ENCODE measurements at places on chromosomes 16 and 17.

DNA sequence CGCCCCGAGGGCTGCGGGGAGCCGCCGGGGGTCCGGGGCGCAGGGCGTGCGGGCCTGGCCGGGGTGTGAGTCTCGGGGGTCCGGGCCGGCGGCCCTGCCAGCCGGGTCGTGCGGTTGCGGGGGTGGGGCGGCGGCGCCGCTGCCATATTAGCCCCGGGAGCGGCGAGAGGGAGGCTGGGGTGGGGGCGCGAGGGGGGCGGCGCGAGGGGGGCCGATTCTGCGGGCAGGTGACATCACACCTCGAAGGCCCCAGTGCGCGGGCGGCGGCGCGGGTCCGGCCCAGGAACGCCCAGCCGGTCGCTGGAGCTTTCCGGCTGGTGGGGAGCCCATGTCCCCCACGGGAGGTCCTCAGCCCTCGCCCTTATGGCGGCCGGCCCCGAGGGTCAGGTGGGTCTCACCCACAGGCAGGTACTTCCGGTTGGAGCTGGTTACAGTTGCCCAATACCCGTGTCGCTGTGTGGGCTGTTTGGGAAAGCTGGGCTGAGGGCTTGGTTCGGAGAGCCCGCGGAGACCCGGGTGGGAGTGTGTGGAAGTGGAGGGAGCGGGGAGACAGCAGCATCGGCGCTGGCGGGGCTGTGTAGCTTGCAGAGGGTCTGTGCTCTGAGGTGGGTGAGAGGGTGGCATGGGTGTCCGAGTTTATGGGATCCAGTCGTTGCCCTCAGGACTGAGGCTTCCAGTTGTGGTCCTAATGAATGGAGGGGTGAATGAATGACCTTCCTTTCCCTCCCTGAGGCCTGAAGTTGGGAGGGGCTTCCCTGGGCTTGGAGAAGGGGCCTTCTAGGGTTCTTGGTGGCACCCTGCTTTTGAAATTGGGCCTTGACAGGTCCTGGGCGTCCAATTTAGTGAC lies 804 bp downstream of the ATP6V0C start:
- no peak for DNase-seq

DNA sequence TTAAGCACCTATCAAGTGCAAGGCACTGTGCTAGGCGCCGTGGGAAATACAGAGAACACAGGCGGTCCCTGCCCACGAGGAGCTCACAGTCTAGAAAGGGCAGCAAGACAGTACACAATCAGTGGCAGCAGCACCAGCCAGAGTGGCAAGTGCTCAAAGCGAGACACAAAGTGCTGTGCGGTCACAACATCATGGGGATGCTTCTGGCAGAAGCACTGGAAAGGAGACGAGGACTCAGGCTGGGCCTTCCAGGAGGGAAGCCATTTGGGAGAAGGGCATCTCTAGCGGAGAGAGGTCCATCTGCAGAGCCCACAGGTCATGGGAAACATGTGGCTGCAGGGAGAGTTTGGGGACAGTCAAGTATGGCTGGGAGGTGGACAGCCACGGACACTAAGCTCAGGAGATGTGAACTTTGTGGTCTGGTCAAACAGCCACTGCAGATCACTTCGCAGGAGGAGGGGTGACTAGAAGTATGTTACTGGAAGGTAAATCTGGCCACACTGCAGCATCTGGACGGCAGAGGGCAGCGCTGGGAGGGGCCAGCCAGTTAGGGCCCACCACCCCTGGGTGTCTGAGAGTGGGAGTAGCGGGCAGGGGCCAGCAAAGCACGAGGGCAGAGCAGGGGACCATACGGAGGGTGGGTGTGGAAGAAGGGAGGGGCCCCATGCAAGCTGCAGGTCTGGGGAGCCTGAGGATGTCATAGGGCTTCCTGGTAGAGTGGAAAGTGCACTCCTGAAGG lies 71.1 kb downstream of the N4BP1 start:
- DNase-seq = no peak

DNA sequence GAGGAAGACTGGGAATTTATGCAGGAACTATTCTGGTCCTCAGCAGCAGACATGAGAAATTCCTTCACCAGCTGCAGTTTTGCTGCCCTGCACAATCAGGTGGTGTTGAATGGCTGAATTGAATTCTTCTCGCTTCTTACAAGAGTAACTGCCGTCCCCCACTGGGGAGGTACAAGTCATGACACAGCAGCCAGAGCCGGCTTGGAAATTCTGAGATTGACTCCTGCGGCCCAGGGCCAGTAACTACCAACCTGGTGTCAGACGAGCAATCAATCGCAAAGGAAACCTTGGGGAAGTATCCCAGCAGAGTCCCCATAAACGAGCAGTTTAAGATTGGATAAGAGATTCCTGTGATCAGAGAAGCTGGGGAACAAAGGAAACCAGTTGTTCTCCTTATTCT lies 30.7 kb downstream of the KNOP1 start:
- DNase-seq = no peak

- no peak for DNase-seq
Measured at GRCh38 chr17:2874189-2874686, 78.0 kb downstream of the RAP1GAP2 start.

- DNase-seq = no peak
Measured at GRCh38 chr16:51055434-51055833, 95.6 kb downstream of the SALL1 start.

- no peak for DNase-seq
Measured at GRCh38 chr17:16926061-16926511, 45.8 kb downstream of the TNFRSF13B start.

DNA sequence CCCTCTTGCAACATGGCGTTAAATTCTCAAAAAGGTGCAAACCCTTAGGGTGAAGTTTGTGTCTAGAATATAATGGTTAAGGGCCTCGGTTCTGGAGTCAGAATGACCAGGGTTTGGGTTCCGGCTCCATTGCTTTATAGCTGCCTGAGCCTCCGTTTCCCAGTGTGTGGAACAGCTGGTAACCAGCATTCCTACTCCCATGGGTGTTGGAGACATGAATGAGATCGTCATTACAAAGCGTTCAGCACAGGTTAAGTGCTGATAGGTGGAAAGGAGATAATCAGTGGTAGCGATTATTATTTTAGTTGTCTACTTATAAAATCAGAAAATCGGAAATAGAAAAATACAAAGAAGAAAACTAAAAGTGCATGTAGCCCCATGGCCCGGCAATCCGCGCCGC lies 23.5 kb upstream of the ZCCHC14 start:
- DNase-seq = no peak

- no peak for DNase-seq
Measured at GRCh38 chr16:6496996-6497395, 835.6 kb upstream of the RBFOX1 start.

DNA sequence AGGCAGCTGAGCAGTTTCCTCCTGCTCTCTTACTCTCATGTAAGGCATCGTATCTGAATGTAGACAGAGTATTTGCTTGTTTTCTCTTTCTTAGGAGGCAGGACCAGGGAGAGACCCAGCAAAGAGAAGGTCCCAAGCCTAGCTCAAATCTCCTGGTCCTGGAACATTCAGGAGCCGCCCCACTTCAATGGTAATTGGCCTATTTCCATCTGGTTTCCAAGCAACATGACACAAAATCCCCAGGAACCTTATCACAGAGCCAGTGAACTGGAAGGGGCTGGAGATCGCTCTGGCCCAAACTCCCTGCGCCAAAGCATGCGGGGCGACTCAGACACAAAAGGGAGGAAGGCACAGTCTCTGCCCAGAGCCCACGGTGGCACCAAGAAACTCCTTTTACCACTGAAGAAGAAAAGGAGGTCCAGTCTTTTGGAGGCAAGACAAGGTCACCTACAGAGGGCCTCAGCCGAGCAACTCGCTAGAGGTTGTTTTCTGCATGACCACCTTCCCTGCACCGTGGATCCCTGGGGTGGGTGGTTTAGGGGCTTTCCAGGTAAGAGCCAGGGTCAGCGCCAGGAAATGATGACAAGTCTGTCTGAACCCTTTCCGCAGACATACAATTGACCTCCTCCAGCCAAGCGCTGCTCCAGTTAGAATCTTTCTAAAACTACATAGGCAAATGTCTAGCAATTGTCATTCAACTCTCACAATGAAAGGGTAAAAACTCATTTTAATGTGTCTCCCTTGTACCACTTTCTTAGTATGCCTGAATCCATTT lies 394.7 kb downstream of the SOX9 start:
- DNase-seq = no peak

DNA sequence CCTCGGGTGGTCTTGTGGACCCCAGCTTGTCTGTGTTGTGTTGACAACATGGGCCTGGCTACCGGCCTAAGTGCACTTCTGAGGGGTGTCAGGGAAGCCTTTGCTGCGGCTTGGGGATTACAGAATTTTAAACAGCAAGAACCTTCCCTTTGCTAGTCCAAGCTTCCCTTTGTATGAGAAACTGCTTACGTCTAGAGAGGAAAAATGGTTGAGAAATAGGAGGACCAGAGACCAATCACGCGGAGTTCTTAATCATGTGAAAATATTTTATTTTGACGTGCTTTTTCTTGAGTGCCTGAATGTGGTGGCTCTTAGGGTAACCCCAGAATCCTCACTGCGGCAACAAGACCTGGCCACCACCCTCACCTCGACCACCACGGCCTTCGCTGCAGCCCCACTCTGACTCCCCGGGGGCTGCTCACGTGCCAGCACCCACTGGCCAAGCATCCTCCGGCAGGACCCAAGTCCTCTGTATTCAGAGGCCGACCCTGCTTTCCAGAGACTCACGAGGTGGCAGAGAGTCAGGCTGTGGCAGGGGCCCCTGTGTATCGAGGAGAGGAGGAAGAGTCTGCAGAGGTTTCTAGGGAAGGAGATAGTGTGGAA lies 81.2 kb downstream of the ZNF778 start:
- no peak for DNase-seq

- DNase-seq = no peak
Measured at GRCh38 chr17:4978726-4979125, 8.7 kb downstream of the CAMTA2 start.

DNA sequence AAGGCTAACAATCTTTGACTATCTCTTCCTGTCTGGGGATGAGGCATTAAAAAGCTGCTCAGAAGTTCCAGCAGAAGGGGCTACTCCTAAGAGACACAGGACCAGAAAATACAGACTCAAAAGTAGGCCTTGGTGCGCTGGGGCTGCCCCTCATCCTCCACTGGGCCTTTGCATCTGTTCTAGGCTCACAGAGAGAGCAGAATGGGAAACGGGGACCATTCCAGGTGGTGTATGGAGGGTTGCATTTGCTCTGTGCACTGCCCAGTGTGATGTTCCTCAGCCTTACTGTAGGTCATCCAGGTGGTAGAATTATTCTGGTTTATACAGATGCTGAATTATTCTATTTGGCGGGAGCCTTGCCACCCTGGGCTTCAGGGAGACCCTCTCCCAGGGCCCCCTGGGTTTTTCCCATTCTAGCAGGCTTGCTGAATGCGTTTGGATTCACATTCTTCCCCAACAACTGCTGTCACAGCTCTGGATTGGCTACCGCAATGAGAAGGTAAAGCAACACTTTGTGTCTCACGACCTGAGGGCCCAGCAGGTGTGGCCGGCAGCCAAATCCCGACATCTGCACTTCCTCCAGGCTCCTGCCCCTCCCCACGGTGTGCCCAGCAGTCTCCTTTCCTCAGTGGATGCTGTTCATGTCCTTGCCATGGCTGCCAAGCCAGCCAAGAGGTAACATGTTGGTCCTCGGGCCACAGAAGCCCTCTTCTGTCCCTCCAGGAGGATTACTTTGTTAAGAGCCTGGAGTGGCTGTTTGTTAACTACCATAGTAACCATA lies 25.0 kb upstream of the ZNHIT3 start:
- no peak for DNase-seq

DNA sequence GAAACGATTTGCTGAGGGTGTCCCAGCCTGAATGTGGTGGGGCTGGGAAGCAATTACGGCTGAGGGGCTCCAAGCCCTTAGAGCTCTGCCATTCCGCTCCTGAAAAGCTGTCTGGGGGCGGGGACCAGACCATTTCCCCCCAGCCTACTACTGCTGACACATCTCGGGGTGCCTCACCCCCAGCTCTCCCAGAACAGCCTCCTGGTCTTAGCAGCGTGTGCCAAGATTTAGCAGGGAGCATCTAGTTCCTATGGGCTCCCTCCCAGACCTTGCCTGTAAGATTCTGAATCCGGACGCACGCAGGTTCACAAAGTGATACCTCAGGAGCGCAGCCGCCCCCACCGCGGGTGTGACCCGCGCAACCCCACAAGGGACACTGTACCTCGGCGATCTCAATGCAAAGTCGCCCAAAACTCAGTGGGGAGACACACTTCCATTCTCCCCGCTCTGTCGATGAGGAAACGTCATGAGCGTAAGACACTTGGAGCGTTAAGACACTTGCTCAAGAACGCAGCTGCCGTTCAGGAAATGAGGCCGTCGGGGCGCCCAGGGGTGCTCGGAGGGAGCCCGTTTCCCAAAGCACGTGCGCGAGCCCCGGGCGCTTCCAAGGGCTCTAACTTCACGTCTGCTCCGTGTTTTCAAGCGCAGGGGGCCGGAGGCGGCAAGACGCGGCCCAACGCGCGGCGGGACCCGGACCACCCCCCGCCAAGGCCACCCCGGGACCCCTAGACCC lies 629 bp downstream of the GEMIN4 start:
- DNase-seq = no peak

DNA sequence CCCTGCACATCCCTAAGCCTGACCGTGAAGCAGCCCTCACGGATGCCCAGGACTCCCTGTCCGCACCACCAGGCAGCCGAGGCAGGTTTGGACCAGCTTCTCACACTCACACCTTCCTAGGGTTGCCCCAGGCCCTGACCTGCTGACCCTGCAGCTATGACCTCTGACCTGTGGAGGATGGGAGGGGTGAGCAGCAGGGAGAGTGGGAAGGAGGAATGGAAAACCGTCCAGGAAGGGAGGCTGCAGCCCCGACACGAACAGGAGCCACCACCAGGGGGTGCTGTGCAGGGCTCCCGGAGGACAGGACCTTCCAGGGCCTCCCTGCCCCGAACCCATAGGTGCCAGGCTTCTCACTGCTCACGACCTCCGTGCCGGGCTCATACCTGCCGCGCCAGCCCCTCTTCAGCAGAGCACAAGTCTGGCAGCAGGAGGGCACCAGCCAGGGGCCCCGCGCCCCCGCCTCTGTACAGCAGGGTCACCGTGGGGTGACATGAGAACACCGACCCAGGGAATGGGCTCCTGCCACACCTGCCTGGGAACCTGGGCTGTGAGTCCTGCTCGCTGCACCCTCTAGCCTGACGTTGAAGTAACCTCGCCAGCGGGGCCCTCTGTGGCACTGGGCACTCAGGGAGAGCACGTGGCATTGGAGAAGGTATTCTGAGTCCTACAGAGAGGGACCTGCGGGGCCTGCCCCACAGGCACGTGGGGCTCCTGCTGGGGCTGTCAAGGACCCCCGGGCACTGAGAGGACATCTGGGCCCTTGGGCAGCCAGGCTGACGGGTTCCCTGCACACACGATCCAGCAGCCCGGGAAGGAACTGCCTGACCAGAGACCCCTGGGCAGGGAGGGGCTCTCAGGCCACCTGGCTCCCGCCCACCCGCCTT lies 37.6 kb downstream of the CTU2 start:
- peak; percentile 26 for DNase-seq

DNA sequence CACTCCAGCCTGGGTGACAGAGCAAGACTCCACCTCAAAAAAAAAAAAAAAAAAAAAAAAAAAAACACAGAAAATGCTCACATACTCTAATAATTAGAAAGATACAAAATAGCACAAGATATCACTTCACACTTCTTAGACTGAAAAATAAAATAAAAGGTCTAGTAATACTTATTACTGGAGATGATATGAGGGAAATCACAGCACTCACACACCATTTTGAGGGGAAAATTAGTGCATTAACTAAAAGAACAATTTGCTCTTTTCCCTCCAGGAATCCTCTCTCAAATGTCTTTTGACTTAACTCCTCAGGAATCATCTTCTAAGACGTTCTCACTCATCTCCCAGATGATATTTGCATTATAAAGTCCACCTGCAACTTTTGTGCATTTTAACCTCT lies 697.9 kb upstream of the SOX9 start:
- no peak for DNase-seq
